Adrenal gland (tissue), 19 donors: ENCODE measurements at places on chromosomes 12 and 14. TPM values are rescaled to one million over a fixed set of nuclear protein-coding genes. Genes with fewer than 3 reads are reported as not detected.
A peak's percentile ranks its signal among the peaks of the same experiment; 100 is the strongest.

Gene TMEM263
- 27.0 TPM for polyA plus RNA-seq

Gene C12orf54
- 2.2 TPM for polyA plus RNA-seq

Gene PLXNC1
- 4.3 TPM for polyA plus RNA-seq

Gene LUM
- 333 TPM for polyA plus RNA-seq

Gene NEUROD4
- polyA plus RNA-seq = 3.3 TPM

Gene FAR2
- 5.4 TPM for polyA plus RNA-seq

Gene PLCZ1
- polyA plus RNA-seq = not detected

Gene ANKS1B
- 4.0 TPM for polyA plus RNA-seq

Gene PLEKHG3
- 3.0 TPM for polyA plus RNA-seq

Gene KRT5
- polyA plus RNA-seq = not detected

GRCh38 chr12:109387425-109388166 lies 39.9 kb downstream of the MYO1H start:
- DNase-seq = no peak
- no peaks in the 10 kb centered on the region for H3K27me3 ChIP-seq
- H3K4me3 ChIP-seq = no peak overlapping the region
- no peaks in the 10 kb centered on the region for H3K36me3 ChIP-seq

DNA sequence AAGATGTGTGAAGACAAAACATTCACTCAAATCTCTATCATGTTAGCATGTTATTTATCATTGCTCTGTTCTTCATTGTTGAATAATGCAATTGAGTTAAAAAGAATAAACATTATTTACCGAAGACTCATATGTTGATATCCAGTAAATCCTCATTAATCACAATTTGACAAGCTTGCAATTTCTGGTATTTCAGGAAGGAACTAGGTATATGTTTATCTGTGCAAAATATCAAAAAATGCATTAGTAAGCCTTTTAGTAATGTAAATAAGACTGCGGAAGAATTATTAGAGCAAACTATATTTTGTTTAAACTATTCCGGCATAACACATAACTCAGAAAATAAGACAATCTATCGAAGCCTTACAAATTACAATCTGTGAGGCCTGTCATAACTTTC lies 222.7 kb upstream of the NOVA1 start:
- no peaks in the 10 kb centered on the region for H3K36me3 ChIP-seq
- H3K27ac ChIP-seq = no peak overlapping the region
- H3K4me3 ChIP-seq = no peak overlapping the region
- H3K4me1 ChIP-seq = no peaks in the 10 kb centered on the region
- DNase-seq = no peak

DNA sequence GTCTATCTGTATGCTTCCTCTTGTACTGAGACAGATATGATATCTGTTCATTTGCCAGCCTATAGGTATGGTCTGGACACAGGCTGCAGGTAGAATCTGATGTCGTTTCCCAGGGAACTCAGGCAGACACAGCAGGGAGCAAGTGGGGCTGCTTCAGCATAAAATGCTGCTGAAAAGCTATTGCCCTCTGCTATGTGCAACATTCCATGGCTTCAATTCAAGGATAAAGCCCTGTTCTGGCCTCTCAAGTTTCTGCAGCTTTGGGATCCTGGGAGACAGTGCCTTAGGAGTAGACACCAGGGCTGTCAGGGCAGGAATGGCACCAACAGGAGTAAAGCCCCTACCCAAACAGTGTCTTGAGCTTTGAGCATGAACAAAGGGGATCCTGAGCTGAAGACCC lies 173.5 kb downstream of the SLC41A2 start:
- DNase-seq = peak; percentile 42
- no peaks in the 10 kb centered on the region for H3K27me3 ChIP-seq
- H3K27ac ChIP-seq = no peak overlapping the region
- peaks cover 7% of the 10 kb centered on the region for H3K4me1 ChIP-seq

DNA sequence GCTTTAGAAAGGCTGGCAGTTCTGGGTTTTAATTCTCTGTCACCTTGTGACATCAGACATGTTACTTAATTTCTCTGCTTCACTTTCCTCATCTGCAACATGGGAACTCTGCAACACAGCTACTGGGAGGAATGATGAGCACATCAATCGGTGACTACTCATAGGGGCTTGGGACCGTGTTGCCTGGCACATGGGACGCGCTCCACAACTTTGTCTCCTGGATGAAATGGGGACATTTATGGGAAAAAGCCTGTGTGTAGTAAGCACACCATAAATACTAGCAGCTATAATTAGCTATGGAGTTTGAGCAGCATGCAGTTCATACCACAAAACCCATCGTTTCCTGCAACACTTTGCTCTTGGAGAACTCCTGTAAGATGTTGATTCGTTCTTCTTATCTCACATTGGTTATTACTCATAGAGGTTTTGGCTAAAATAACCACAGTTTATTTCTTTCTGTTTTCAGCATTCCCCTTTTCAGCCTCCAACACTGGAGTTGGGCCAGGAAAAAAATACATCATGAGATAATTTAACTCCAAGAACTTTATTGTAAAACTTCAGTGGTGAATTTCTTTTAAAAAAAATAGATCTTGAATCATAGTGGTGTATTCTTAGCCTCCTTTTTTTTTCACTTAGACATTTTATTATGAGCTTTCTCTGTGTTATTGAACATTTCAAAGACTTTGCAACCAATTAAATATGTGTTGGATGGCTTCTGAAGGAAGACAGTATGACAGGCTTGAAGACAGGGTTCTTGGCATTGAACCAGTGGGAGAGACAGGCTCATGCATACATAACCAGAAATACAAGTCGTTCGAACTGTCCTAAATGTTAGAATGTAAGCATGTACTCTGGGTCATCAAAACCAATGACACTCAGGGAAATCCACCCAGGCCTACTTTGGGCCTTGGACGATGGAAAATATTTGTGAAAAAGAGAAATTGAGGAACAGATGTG lies 72.7 kb downstream of the RIN3 start:
- peak; percentile 64 for DNase-seq
- H3K4me3 ChIP-seq = no peak overlapping the region
- H3K4me1 ChIP-seq = peaks cover 22% of the 10 kb centered on the region
- H3K27ac ChIP-seq = peak overlapping the region; percentile 76

GRCh38 chr12:58321414-58321813 lies 380.0 kb downstream of the ATP23 start:
- no peaks in the 10 kb centered on the region for H3K27me3 ChIP-seq
- no peak overlapping the region for H3K4me3 ChIP-seq
- no peaks in the 10 kb centered on the region for H3K4me1 ChIP-seq
- no peak overlapping the region for H3K27ac ChIP-seq

DNA sequence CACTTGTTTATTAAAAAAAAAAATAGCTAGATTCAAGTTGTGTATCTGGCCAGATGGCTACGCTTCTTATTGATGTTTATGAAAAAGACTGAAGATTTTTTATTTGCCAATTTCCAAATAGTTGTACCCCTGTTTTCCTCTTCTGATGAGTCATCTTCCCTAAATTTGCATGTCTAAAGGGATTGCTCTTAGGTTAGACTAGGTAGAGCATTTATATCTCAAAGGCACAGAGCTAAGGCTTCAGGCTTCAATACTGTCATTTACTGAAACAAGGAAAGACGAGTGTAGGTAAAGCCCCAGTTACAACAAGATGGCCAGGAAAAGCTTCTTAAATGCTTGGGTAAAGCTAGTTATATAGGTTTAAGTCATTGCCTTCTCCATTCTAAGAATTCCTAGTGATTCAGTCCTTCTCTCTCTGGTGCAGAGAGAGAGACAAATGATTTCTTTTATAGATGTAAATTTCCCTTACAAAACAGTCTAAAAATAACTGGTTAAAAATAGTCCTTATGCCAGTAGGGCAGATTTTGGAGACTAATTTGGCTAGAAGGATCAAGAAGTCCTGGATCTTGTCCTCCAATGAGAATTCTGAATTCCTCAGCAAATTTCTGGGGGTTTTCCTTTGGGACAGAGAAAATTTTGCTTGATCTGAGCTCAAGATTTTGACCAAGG lies 26.1 kb downstream of the LEMD3 start:
- DNase-seq = no peak
- no peak overlapping the region for H3K27ac ChIP-seq
- H3K4me1 ChIP-seq = peaks cover 3% of the 10 kb centered on the region
- H3K27me3 ChIP-seq = no peaks in the 10 kb centered on the region

- DNase-seq = no peak
- no peak overlapping the region for H3K4me3 ChIP-seq
- H3K27me3 ChIP-seq = peaks cover 6% of the 10 kb centered on the region
- no peaks in the 10 kb centered on the region for H3K36me3 ChIP-seq
- no peaks in the 10 kb centered on the region for H3K4me1 ChIP-seq
- no peak overlapping the region for H3K27ac ChIP-seq
Observed at GRCh38 chr12:132263061-132263360, 66.4 kb downstream of the GALNT9 start.

- no peak overlapping the region for H3K27ac ChIP-seq
- H3K36me3 ChIP-seq = no peaks in the 10 kb centered on the region
- peaks cover 16% of the 10 kb centered on the region for H3K4me1 ChIP-seq
- DNase-seq = no peak
Observed at GRCh38 chr14:99951085-99951484, 114.1 kb upstream of the EVL start.

DNA sequence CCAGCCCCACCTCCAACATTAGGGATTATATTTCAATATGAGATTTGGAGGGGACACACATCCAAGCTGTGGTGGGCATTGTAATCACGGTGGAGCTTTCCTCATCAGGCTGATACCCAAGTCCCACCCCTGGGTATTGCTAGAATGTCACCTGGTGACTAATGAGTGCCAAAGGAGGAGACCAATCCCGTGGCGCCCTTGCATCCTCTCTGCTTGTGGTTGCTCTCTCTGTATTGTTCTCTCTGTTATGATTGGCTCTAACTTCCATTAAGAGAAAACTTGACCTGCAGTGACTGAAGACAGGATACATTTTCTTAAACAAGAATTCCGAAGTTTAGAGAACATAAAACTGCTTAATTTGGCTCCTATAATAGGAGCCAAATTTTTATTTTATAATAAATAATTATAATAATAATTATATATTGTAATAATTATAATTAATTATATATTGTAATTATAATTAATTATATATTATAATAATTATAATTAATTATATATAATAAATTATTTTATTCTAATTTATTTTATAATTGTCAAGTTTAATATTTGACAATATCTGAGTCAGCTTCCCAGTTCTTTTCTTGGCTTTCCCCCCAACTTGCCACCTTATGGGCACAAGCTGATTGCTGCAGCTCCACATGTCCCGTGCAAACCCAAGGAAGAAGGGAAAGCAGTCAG lies 420.1 kb downstream of the DIO2 start:
- no peak overlapping the region for H3K27ac ChIP-seq
- no peaks in the 10 kb centered on the region for H3K4me1 ChIP-seq
- no peaks in the 10 kb centered on the region for H3K36me3 ChIP-seq
- no peak for DNase-seq

GRCh38 chr14:88452231-88452630 lies 66.8 kb downstream of the SPATA7 start:
- no peaks in the 10 kb centered on the region for H3K4me1 ChIP-seq
- no peak overlapping the region for H3K27ac ChIP-seq
- H3K4me3 ChIP-seq = no peak overlapping the region
- no peaks in the 10 kb centered on the region for H3K27me3 ChIP-seq
- no peak for DNase-seq

GRCh38 chr12:50110762-50111351 lies 1.2 kb upstream of the COX14 start:
- peak overlapping the region; percentile 86 for H3K27ac ChIP-seq
- peaks cover 40% of the 10 kb centered on the region for H3K4me1 ChIP-seq
- H3K27me3 ChIP-seq = no peaks in the 10 kb centered on the region
- no peak overlapping the region for H3K4me3 ChIP-seq
- peak; percentile 89 for DNase-seq

DNA sequence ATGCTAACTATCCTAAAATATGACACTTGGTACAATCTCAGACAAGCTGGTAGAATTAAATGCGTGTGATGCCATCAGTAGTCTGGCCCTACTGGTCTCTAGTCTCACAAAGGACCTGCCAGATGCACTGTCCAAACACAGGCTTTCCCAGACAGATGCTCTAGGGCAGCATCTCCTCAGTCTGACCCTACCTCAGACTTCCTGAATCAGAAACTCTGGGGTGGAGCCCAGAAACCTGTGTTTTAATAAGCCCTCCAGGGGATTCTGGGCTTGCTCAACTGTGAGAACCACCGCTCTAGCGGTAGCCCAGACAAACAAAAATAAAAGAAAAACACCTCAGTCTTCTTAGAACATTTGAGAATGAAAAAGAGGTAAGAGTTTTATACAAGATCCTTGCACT lies 48.0 kb downstream of the BDKRB1 start:
- H3K4me1 ChIP-seq = no peaks in the 10 kb centered on the region
- H3K27ac ChIP-seq = no peak overlapping the region
- no peak overlapping the region for H3K4me3 ChIP-seq
- H3K36me3 ChIP-seq = no peaks in the 10 kb centered on the region

DNA sequence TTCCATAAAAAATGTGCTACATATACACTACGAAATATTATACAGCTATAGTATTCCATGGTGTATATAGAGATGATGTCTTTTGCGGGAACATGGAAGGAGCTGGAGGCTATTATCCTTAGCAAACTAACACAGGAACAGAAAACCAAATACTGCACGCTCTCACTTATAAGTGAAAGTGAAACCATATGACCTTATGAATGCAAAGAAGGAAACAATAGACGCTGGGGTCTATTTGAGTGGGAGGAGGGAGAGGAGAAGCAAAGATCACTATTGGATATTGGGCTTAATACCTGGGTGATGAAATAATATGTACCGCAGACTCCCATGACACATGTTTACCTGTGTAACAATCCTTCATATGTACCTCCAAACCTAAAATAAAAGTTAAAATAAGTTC lies 142.8 kb downstream of the LRFN5 start:
- no peak overlapping the region for H3K27ac ChIP-seq
- H3K4me1 ChIP-seq = peaks cover 2% of the 10 kb centered on the region
- H3K36me3 ChIP-seq = no peaks in the 10 kb centered on the region
- H3K4me3 ChIP-seq = no peak overlapping the region
- H3K27me3 ChIP-seq = no peaks in the 10 kb centered on the region

- no peak for DNase-seq
- peaks cover 15% of the 10 kb centered on the region for H3K4me1 ChIP-seq
- no peaks in the 10 kb centered on the region for H3K27me3 ChIP-seq
- peaks cover 7% of the 10 kb centered on the region for H3K36me3 ChIP-seq
- no peak overlapping the region for H3K4me3 ChIP-seq
- H3K27ac ChIP-seq = no peak overlapping the region
Observed at GRCh38 chr12:42332301-42333285, 6.6 kb downstream of the PPHLN1 start.

- H3K27ac ChIP-seq = peak overlapping the region; percentile 100
- H3K36me3 ChIP-seq = peaks cover 11% of the 10 kb centered on the region
- peak; percentile 91 for DNase-seq
- H3K27me3 ChIP-seq = no peaks in the 10 kb centered on the region
- H3K4me3 ChIP-seq = peak overlapping the region; percentile 92
Observed at GRCh38 chr12:121802843-121803698, 738 bp upstream of the SETD1B start.

GRCh38 chr14:98130691-98131090 lies 1141.3 kb downstream of the BCL11B start:
- no peaks in the 10 kb centered on the region for H3K36me3 ChIP-seq
- DNase-seq = no peak
- no peaks in the 10 kb centered on the region for H3K27me3 ChIP-seq
- no peak overlapping the region for H3K27ac ChIP-seq
- H3K4me3 ChIP-seq = no peak overlapping the region
- H3K4me1 ChIP-seq = no peaks in the 10 kb centered on the region
